HS-5 (cell line): ENCODE measurements at places on chromosomes 6 and 20.

- DNase-seq, result no peak
Measured at GRCh38 chr20:19530006-19530405, 228.1 kb upstream of the RIN2 start.

GRCh38 chr6:41193171-41193734 is 7.7 kb downstream of the TREML2 start:
- no peak for DNase-seq

- no peak for DNase-seq
Measured at GRCh38 chr6:52271852-52272460, 12.6 kb downstream of the MCM3 start.

DNA sequence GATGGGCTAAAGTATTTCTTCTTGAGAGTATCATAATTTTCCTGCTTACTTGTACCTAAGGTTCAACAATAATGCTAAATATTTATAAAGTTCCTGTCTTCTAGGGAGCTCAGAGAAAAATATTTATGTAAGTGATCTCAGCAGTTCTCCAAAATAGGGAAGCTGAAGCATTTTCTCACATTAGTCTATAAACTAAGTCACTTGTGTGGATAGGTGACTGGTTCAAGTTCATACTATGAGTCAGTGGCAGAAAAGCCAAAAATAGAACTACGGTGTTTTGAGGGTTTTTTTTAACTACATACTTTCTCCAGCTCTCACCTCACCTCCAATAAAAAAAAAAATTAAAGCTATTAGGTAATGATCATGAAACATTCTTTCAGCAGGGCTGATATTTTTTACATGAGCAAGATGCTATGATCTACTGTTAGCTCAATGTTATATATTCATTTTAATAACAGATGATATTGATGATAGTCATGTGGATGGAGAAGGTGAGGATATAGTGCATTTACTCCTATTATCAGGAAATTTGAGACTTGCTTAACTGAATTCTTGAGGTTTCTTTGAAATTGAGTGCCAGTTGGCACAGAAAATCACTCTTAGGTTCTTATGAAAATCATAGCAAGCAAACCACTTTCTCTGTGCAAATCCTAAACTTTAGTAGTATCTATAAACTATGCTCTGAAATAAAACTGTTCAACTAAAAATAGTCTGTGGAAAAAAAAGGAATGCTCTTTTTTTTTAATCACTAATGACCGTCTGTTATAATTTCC is 4.1 kb upstream of the MOXD1 start:
- no peak for DNase-seq

DNA sequence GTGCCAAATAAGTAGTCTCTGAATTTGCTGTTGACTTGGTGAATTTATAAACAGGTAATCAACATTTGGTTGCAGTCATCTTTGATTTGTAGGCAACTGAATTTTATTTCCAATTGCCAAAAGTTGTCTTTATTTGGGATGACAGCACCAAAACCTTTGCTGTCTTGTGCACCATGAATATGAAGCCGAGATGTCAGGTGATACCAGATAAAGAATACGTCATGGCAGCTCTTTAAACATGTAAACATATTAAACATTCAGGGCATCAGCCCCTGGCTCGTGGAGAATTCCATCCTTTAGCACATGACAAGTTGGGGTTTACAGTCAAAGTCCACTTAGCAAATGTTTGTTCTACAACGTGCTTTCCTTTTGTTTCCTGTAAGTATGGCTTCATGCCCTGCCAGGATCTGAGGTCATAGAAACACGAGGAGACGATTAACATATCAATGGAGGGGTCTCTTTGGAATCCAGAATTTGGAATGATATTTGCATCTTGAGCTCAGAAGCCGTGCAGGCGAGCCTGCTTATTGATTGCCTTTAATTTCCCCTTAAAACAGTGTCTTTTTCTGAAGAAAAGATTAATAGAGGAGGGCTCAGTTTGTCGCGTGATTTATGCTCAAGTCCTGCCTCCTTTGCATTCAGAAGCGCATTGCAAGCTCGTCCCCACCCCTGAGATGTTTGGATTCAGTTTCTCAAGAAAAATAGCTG is 170.2 kb upstream of the ZNF217 start:
- DNase-seq, result no peak

DNA sequence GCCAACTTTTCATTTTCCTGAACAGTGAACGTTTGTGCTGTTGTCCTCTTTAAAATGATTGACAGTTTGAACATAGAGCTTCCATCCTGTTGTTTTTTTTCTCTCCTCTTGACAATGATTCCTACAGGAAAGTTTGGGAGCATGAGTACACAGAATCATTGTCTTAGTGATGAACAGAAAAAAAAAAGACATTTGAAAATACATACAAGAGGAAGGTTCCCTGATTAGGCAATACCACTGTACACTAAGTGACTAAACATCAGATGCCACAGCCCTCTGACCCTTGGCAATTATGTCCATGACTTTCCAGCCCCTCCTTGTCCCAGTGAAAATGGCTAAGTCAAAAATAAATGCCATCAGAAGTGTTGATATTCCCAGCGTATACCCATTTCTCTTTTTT is 71.5 kb downstream of the RTN4IP1 start:
- no peak for DNase-seq

- DNase-seq, result peak; percentile 87
Measured at GRCh38 chr6:158174514-158174913, 6.4 kb downstream of the GTF2H5 start.

DNA sequence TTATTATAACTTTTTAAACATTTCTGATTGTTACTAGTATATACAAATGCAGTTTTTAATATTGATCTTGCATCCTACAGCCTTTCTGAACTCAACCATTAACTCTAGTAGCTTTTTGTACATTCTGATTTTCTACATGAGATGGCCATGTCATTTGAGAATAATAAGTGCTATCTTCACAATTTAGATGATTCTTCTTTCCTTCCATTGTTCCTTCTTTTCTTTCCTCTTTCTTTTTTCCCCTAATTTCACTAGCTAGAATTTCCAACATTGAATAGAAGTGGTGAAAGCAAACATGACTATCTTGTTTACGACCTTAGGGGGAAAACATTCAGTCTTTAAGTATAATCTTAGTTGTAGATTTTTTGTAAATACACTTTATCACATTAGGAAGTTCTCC is 128.2 kb upstream of the PRSS16 start:
- DNase-seq, result no peak

DNA sequence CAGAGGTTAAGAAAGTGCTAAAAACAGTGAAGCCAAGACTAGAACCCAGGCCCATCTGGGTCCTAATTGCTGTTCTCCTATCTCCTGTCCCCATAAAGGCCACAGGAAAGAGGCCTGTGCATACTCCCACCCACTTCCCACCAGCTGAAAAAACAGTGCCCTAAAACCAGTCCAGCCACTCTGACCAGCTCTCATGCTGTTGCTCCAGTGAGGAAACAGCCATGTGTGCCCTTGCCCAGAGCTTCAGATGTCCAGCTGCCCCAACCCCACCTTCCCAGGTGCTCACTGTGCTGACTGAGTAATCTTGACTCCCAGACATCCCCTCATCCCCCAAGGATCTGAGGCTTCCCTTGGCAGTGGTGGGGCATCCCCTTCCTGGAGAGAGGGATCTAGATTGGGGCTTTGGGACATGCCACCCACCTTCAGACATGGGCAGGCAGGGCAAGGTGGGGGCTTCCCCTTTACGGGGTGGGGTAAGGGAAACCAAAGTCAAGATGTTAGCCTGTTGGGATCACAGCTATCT is 28.7 kb downstream of the KCNK5 start:
- DNase-seq, result no peak

DNA sequence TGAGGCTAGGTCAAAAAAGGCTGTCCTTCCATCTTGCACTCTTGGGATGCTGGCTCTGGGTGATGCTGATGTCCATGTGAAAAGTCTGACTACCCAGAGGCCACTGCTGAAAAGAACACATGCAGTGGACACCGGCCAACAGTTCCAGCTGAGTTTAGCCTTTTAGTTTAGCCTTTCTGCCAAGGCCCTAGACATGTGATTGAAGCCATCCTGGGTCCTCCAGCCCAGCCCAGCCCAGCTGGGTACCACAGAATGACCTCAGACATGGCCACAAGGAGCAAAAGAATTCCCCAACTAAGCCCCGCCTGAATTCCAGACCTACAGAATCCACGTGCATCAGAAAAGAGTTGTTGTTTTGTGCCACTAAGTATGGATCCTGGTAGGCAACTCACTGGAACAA is 17.4 kb downstream of the PIGT start:
- DNase-seq, result peak; percentile 40

- peak; percentile 8 for DNase-seq
Measured at GRCh38 chr20:2349801-2350200, 30.9 kb upstream of the TGM6 start.

DNA sequence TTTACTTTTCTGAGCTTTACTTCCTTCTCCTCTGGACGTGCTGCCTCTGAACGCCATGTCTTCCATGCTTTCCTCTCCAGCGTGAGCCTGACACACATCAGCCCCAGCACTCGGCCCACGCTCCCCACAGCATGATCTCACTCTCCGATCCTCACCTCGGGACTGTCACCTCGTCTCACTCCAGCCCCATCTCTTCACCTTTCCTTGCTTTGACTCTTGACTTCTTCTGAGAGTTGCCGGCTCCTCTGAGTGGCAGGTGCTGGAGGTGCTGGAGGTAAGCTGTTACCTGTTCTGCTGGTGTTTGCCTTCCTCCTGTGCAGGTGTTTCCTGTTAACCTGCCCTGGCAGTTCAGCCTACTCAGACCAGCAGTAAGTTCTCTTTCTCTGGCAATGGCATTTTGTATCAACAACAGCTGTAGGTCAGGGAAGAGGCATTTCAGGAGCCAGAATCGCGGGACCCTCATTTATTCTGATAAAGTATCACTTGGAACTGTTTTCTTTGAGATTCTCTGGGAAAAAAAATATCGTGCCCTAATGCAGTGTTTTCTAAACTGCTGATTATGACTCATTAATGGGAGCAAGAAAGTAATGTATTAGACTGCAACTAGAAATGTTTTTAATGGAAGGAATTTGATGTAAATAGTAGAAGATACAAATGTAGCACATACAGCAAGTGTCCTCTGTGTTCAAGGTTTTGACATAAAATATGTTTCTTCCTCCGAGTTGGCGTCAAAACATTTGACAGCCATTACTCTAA is 106.5 kb downstream of the ARID1B start:
- no peak for DNase-seq

DNA sequence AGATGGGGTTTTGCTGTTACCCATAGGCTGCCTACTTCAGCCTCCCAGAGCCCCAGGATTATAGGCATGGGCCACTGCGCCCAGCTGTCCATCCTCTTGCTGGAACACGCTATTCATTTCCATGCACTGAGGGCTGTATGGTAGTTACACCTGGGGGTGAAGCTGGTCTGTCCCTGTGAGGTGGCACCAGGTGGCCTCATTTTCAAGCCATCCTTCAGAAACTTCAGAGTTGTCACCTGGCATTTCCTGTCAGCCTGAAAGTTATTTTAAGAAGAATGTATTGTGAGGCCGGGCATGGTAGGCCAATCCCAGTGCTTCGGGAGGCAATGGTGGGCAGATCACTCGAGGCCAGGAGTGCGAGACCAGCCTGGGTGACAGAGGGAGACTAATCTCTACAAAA is 147.6 kb downstream of the DTNBP1 start:
- DNase-seq, result no peak

- DNase-seq, result no peak
Measured at GRCh38 chr6:43759136-43759906, 10.7 kb upstream of the VEGFA start.

GRCh38 chr20:35011589-35012226 is 56.0 kb downstream of the MYH7B start:
- DNase-seq, result no peak

- DNase-seq, result no peak
Measured at GRCh38 chr6:143258945-143259344, 191.6 kb downstream of the ADAT2 start.

GRCh38 chr20:62910777-62911497 is 15.4 kb downstream of the DIDO1 start:
- no peak for DNase-seq

DNA sequence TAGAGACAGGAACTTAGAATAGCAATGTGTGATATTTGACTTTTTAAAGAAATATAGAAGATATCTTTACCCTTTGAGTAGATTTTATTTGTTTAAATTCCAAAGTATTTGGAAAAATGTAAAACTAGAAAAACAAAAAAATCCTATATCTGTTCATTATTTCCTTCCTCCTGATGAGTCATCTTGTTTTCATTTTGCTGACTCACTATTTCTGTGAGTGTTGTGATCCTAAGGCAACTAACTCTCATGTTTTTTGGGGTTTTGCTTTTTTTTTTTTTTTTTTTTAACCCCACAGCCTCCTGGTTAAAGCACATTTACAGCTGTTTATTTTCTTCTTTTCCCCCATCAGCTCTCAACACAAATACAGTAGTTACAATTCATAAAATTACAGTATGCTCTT is 37.8 kb upstream of the THEMIS start:
- DNase-seq, result no peak
